Muscle of back (tissue), 13 donors: ENCODE measurements at places on chromosomes 7 and 10.

- no peak for DNase-seq
Observed at GRCh38 chr10:111030042-111030750, 46.6 kb upstream of the ADRA2A start.

- peak; percentile 8 for DNase-seq
Observed at GRCh38 chr10:52283174-52283573, 30.9 kb upstream of the DKK1 start.

DNA sequence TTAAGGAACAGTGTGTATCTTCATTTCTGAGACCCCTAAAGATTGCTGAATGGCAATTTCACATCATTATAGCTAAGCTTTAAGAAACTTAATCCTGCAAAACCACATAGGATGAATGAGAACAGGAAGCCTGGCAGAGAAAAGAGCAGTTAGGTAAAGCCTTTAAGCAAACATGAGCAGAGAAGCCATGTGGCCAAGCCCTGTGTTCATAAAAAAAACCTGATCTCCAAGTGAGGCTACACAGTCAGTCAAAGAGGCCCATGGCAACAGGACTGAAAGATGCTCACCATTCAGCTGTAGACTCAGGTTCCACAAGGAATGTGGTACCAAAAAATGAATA is 9.3 kb downstream of the LIPA start:
- no peak for DNase-seq

GRCh38 chr10:116197946-116198675 is 74.9 kb downstream of the GFRA1 start:
- no peak for DNase-seq

GRCh38 chr10:79327090-79327457 is 20.2 kb upstream of the PPIF start:
- no peak for DNase-seq
